ENCODE measurements at places on chromosomes 16 and 17.

GRCh38 chr17:35390156-35390555, 16.7 kb upstream of the SLFN11 start:
- DNase-seq: no peak

- no peak for DNase-seq
These were observed 56.3 kb upstream of the BRD7 start for GRCh38 chr16:50425044-50425443.

GRCh38 chr16:12126091-12126806, 149.7 kb downstream of the SNX29 start:
- no peak for DNase-seq

GRCh38 chr17:55571095-55571494, 59.8 kb upstream of the SMIM36 start:
- DNase-seq: no peak

GRCh38 chr16:83549316-83550182, 258.2 kb upstream of the HSBP1 start:
- DNase-seq: no peak

DNA sequence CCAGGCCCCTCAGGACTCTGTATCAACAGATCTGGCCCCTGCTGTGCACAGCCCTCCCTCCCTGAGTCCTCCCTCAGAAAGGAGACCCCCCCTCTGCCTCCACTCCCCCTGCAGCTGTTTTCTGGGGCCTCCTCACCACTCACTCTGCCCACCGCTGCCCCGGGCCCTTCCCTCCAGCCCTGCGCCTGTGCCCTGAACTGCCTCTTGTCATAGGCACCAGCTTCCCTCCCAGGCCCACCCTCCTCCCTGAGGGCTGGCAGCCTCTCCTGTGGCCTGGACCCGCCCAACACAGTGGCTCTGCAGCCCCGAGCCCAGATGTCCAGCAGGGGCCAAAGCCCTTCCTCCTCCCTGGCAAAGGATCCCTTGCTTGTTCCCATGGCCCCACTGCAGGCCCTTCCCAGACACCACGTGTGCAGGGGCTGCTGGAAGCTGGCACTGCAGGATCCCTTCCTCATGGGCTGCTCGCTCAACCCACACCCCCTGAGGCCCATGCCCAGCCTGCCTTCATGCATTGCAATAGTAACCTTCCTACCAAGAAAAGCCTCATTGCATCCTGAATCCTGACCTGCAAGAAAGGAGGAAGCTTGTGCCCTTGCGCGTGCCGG, 25.8 kb downstream of the GNPTG start:
- no peak for DNase-seq

GRCh38 chr17:60857556-60858080, 180.0 kb downstream of the BCAS3 start:
- no peak for DNase-seq

DNA sequence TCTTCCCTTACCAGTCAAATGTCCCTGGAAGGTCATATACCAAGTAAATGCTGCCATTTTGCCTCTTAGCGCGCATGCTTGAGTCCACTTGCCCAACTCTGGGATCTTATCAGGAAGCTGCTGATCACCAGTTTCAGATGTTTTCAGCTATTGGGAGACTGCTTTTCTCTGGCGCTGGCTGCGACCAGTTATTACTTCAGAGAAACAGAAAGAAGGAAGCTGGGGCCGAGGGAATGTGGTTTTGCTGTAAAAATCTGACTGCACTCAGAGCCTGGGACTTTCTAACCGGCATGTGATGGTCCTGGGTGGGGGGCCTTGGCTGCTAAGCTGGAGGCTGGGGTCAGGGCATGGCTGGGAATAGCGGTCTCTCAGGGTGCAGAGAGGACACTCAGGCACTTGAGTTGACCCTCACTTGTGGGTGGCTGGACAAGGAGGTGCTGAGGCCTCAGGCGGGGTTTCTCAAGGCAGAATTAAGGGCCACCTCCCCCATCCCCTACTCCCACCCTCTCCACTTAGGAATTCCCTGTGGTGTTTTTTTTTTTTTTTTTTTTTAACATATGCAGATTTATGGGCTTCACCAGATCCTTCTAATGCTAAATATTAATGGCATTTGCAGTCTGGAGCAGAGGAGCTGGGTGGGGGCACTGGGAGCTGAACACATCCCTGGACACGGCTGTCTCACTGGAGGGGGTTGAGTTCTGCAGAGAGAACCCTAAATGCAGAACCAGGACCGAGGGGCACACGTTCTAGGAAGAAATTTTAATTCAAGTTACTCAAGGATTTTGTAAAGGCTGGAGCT, 145.8 kb downstream of the CYLD start:
- no peak for DNase-seq

DNA sequence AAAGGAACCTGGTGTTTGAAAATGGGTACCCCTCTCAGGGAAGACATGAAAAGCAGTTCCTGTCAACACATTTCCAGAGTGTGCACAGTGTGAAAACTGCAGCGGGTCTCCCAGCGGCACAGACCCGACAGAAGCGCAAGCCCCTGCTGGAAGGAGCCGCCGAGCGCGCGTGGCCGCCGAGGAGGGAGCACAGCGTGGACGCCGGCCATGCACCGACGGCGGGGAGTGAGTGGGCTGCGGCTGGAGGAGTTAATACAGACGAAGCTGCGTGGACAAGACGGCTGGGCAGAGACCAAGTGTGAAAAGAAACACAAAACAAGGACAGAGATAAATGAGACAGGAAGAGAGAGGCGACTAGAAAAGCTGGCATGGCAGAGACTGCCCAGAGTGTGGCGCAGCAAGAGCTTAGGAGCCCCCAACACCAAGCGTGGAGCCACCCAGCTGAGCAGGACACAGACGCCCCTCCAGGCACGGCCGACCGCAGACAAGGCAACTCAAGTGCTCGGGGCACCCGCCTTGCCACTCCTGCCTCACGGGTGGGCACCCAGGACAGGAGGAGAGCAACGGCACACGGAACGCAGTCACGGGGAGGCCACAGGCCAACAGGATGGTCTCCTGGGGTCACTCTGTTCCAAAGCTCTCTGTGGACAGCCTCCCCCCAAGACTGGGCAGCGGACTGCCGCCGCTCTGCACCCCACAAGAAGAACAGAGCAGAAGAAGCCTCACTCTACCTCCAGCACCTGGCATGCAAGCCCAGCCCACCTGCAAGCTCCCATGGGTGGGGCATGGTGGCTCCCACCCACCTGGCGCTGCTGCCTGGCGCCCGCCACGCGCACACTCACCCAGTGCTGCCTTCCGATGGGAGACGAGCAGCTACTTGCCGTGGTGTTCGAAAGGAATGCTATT, 16.5 kb downstream of the SLC16A3 start:
- DNase-seq: no peak

GRCh38 chr17:34290586-34290985, 5.0 kb downstream of the CCL11 start:
- no peak for DNase-seq

DNA sequence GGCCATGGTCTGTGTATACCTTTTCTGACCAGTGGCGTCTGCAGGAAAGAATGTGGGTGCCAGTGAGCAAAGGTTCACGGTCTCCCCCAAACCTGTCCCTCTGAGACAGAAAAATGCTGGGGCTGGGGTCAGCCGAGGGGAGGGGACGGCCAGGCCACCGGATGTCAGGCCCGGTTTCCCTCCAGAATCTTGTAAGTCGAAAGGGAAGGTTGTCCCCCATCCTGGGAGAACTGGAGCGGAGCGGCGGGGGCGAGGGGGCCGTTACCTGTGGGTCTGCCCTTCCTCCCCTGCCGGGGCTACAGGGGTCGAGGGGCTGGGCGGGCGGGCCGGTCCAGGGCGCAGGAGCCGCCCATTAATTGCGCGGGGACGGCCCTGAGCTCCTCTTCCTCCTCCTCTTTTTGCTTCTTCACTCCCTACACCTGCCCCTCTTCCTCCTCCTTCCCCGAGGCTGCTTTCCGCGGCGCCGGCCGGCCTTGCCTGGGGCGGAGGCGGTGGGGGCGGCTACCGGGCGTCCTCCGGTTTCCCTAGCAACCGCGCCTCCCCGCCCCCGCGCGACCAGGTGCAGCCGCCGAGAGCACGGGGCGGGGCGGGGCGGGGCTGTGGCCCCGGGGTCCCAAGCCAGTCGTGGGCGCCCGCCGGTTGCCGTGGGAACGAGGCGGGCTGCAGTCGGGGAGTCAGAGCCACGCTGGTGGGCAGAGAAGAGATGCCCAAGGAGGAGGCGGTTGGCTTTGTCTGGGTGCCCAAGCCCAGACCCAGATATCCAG, at the start of gene MARCHF10:
Gene MARCHF10, minus strand, starts transcription at position 503 of the 764 bp plus-strand sequence. CDS start 6,579 bp downstream, outside the sequence.
- DNase-seq: peak; percentile 5

DNA sequence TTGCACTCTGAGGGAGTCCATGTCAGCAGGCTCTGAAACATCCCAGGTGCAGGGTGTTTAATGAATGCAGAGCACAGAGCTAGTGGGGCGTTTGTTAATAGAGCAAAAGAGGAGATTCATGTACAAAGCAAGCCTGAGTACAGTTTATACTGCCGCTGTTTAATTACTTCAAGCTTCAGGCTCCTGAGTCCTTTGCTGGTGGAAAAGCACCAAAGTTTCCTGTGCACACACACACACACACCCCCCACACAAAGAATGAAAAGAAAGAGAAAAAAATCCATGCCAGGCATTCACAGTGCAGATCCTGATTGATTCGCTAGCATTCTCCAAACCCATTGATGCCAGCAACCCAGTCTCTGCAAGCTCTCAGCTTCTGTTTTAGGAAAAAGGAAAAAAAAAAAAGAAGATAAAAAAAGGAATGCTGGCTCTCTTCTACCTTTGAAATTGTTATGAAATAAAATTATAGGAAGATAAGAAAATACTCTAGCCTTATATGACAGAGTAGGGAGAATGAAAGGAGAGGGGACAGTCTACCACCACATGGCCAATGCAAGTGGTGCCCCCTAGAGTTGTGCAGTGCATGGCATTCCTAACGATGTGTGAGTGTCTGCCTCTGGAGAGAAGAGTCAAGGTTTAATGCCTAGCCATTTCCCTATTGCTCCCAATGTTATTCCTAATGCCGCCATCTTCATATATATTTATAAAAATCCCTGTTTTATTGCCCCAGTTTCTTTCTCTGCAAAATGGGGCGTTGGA, 216.5 kb downstream of the TMEM114 start:
- no peak for DNase-seq

DNA sequence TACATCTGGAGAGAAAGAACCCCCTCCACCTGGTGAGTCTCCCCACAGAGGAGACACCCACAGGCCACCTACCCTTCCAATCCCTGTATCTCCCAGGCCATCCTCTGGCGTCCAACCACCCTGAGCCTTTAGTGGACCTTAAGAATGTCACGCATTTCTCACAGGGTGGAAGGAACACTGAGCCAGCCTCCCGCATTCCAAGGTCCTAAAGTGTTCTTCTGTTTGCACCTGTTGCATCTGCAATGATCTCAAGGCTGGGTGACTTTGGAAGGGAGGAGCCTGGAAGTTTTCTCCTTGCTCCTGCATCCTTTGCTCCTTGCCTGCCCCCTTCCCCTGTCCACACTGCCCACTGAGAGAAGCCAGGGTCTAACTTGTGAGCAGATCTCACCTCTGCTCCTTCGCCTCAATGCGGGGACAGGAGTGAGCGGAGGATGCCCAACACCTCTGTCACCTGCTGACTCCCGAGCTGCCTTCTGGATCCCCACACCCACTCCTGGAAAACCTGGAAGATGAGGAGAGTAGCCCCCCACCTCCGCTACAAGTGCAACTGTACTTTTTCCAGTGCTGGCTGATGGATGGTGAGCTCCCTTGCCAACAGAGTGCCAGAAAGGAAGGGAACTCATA, 3.7 kb downstream of the CHST5 start:
- DNase-seq: no peak

GRCh38 chr17:48021934-48022333, 15.7 kb downstream of the COPZ2 start:
- no peak for DNase-seq

GRCh38 chr17:81427173-81428120, 32.2 kb downstream of the BAHCC1 start:
- DNase-seq: no peak

DNA sequence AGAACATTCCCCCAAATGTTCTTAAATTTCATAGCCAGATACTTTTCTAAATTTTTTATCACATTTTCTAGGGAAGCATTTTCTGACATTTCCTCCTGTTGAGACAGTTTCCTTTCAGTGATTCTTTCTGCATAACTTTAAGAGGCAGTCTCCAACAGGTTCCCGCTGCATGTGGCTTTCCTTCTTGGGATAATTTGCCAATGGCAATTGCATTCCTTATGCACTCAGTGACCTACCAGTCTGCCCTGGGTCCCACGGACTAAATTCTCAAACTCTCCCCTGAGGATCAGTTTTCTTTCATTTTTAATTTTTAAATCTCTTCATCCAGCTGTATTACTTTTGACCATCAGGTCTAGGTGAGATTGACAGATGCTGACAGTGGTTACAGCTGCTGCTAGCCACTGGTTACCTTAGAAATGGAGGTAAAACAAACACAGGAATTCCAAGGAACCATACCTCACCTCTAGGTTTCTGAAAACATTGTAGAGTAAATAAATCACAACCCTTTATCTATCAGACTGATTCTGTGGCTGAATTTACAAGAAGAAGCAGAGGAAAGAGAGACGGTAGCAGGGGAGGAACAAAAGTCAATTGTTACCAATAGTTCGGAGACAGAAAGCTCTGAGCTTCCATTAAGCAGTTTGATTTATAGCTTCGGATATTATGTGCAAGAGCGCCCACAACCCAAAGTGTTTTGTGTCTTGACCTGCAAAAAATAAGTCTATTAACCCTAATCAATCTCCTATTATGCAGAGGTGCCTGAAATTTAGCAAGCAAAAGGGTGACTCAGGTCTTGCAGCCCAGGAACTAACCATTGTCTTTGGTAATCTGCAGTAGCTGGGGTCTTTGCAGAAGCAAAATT, 216.0 kb downstream of the PMP22 start:
- DNase-seq: no peak

DNA sequence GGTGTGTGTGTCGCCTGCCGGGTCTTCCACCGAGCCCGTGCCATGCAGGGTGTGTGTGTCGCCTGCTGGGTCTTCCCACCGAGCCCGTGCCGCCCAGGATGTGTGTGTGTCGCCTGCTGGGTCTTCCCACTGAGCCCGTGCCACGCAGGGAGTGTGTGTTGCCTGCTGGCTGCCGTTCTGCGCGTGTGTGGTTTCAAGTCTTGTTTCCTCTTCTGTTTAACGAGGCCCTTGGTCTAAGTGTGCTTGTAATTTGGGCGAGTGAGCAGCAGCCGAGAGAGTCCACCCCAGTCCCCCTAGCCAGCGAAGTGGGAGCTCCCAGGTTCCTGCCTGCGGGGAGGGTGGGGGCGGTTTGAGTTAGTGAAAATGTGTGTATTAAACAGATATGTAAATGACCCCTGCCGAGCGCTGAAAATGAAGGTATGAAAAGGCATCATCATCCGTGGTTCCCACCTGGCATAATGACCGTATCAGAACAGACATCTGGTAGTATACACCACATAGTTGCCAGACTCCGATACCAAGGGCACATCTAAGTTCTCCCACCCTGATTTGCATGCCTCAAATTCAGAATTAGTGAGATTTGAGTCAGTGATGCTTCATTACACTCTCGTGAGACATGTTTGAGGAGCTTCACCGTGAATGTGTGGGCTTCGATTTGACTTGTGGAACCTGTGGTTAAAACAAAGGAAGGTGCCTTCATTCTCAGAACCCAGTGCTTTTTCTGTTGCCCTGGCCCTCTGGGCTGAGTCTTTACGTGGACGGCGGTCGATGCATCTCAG, 114.5 kb upstream of the CHMP6 start:
- DNase-seq: peak; percentile 61

Measured in stimulated activated CD4-positive, alpha-beta T cell treated with anti-CD3 and anti-CD28 coated beads, Interleukin-12 subunit alpha, Interleukin-12 subunit beta, amount 100 ng/mL, for 24 hours (primary cell).